ENCODE measurements at places on chromosomes 5 and 9.

DNA sequence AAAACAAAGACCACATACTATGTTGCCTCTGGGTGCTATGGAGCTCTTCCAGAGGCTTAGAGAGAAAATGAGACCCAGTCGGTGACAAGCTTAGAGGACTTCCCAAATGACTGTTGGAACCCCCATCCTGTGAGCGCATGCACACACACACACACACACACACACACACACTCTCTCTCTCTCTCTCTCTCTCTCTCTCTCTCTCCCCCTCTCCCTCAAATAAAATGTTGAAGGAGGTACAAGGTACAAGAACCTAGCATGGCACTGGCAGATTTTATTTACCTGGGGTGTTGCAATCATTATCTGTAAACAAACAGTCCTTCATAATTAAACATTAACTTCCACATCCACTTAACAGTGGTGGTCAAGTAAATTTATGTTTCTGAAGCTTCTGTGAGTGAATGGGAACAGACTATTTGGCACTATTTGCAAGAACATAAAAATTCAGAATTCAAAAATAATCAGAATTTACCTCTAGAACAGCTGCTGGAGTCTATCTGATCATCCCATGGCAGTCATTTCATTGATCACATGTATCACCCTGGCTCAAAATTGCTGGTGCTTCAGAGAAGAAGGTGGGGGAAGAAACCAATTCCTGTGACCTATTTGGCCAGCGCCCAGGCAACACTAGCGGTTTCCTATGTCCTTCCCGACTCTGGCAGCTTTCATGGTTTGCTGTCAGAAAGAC lies 24.9 kb downstream of the TRPM3 start:
- DNase-seq, result no peak

DNA sequence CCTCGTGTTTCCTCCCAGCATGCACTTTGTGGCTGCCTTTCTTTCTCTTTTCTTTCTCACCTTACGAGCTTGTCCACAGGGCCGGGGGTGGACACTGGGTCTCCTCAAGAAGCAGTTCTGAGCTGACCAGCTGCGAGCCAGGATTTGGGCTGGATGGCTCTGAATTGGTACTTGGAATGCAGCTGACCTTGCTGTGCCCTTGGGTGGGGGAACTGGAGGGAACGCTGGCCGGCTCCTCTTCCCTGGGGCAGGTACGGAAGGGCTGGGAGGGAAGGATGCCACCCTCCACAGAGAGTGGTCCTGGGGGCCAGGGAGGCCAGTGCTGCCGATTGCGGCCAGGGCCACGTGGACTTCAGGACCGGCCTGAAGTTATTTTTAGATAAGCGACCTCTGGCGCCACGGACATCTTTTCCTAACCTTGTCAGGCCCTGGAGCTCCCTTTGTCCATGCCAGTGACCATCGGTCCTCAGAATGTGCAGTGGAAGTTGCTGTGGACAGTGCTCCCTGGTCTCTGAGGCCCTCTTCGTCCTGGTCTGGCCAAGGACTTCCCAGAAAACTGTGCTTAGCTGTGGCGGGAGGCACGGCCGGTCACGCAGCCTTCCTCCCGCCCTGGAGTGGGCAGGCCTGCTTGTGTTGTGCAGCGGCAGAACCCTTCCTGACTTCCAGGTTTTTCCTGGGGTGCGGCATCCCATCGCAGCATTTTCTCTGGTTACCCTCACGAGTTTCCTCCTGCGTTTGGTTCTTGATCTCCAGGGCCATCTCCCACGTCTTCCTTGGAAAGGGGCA lies 13.5 kb upstream of the AHRR start:
- no peak for DNase-seq

GRCh38 chr9:26131886-26132285 lies 453.6 kb upstream of the TUSC1 start:
- no peak for DNase-seq

DNA sequence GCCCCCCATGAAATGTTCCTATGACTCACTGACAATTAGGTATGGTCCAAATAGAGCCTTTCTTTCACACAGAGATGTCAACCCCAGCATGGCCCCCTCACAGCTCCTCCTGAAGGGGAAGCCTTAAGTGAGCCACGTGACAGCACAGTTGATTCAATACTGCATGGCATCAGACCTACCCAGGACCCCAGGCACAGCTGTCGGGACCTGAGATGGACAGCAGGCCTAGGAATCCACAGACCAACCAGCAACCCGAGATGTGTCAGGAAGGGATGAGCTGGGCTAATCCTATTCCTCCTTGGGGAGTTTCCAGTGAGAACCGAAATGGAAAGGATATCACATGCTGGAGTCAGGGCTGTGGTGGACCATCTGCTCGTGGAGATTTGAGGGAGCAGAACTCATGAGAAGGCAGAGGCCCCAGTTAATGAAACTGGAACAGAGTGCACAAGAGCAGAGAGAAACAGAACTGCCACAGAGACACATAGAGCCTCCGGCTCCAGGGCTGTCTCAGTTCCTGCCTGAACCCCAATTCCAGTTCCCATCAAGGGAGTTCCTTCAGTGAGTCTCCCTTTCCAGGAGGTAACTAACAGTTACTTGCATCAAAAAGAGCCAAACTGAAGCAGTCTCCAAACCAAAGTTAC lies 42.1 kb upstream of the SMIM23 start:
- no peak for DNase-seq

DNA sequence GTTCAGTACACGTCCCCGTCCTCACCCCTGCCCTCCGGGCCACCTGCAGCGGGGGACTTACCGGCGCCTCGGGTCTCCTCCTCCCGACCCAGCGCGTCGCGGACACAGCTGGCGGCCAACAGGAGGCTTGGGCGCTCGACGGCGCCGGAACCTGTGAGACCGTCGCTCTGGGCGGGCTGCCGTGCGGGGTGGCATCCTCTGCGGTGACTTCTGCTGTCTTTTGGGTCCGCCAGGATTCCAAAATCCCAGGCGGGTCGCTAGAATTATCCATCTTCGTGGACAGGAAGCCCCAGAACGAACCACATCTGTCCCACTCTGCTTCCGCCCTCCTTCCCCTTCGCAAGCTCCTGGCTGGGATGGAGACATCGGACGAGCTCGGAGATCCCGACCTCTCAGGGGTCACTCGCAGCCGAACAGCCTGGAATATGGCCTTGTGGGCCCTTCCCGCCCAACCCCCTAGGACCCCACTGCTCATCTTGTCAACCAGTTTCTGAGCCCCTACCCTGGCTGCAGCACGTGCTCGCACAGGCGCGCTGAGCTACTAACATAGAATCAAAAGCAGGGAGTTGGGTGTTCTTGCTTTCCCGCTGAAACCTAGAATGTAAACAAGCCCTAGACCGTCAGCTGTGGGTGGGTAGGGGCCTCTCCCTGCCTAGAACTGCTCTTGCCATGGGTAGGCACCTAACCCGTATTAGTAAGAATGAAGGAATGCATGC lies 947 bp upstream of the MARCHF3 start:
- DNase-seq, result no peak

- DNase-seq, result no peak
Measured at GRCh38 chr5:157682257-157682656, 10.9 kb downstream of the C5orf52 start.

GRCh38 chr9:132632413-132633129 lies 37.2 kb downstream of the DDX31 start:
- DNase-seq, result no peak

GRCh38 chr5:128876569-128877382 lies 88.5 kb upstream of the SLC27A6 start:
- no peak for DNase-seq

GRCh38 chr9:93543117-93543516 lies 33.3 kb upstream of the PHF2 start:
- DNase-seq, result no peak

DNA sequence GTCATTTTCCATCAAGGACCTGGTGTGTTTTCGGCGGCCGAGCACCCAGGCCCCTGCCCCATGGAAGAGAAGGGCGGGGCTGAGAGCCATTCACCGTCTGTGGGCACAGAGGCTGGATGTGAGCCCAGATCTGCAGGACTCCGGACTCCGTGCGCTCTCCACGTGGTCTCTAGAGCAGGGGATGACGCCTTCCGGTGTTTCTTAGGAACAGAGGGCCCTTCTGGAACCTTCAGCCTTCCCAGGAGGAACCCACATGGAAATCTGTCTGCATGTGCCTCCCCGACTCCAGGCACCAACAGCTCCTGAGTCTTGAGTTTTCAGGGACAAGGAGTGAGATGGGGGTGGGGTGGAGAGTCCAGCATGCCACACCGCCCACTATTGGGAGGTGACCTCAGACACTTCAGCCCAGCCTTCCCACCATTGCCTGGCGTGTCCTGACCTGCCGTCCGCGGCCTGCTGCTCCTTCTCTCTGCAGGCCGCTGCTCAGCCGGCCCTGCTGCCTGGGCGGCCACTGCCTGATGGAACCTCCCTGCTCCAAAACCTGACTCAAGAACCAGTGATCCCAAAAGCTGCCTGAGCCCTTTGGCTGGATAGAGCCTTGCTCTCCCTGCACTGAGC lies 2.4 kb upstream of the RXRA start:
- no peak for DNase-seq

DNA sequence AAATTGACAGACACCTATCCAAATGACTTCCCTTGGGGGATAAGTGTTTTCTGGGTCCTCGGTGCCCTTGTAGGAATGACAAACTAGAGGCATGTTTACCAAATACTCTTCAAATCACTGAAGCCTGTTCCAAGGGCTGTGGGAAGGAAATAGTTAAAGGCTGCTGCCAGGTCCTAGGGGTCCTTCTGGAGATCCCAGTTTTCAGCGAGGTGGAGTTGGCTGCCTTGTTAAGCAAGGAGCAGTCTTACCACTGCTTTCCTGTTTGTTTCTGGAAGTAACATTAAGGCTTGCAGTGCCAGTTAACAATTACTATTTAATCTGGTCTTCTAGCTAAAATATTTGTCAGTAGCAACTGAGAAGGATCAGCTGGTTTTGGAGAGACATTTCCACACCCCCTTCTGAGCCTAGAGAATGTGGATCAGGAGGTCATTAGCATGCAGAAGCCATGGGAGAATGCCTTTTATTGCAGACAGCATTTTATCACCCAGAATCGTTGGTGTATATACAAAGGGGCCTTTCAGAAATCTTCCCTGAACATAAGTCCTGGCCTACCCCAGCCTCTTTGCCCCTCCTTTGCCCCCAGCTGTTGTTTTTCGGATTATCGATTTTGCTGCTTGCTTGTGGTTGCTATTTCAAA lies 238.8 kb downstream of the DMAC1 start:
- DNase-seq, result no peak

DNA sequence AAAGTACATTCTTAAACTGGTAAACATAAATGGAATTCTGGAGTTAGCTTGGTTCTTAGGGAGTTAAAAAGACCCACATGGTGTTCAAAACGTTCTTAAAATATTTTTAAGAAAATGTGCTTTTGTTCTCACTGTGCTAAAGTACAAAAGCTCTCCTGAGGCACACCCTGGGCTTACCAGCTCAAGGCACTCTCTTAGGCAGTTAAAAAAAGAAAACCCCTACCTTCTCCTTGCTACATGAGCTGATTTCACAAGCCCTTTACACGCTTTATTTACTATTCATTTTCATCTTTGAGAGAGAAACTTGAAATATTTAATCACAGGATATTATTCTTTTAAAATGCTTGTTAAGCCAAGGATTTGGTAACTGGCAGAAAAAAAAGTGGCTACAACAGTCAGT lies 723.3 kb upstream of the GRAMD2B start:
- DNase-seq, result no peak

DNA sequence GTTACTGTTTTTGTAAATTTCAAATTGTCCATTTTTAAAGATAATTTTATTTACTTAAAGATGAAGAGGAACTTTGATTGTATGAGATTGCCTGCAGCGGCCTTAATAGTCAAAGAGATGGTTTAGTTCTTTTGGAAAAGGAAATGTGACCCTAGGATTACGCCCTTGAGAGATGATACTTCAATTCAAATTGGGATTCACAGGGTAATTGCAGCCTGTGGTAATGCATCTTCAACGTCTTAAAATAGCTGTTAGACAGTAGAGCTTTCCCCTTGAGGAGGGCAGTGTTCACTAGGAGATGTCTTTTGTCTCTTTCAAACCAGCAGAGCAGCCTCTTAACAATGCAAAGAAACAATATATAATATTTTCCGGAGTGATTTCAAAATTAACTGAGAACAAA lies 127.1 kb downstream of the TAF11L14 start:
- no peak for DNase-seq

- no peak for DNase-seq
Measured at GRCh38 chr5:94782383-94782782, 163.9 kb downstream of the SLF1 start.

DNA sequence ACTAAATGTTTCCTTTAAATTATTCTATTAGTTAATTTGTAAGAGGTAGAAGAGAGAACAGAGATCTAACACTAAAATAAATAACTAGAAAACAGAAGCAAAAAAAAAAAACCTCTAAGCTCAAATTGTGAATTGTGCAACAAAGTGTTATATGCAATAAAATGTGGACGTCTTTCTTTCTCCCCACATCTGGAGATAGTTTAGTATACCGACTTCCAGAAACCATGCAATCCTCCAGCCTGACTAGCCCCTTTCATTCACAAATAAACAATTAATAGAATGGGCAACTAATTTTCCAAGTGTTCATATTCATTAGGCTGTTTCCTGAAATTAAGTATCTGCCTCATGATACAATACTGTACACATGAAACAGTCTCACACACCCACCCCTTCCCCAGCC lies 258.5 kb downstream of the BNC2 start:
- no peak for DNase-seq

Measured in AML-193 (cell line).